Pancreas (tissue), 10 donors: ENCODE measurements at places on chromosomes 7 and 10.
A peak's percentile ranks its signal among the peaks of the same experiment; 100 is the strongest.

GRCh38 chr7:95527033-95527775, 41.5 kb downstream of the ASB4 start:
- peak; percentile 55 for DNase-seq

DNA sequence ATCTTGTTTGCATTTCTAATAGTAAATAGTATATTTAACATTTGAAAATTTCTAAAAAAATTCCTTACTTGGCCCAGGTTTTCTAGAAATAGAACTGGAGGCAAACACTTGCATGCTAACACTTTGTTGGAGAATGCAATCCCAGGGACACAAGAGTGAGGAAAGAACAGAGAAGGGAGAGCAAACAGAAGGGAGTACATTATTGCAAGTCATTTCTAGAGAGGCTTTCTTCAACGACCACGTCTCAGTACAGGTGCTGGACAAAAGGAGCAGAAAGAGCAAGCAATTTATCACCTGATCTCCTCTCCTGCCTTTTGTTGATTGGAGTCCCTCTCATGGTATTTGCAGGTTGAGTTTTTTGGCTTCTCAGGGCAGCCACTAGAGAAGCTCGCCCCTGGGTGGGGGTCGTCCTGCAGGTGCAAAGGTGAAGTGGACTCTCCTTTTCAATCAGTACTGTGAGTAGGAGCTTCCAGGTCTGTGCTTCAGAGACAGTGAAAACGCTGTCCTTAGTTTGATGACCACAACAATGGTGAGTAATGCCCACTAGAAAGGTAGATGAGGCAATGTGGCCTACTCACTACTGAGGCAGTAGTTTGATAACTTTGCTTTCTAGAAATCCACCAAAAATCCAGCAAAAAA, 5.2 kb downstream of the CPED1 start:
- no peak for DNase-seq

DNA sequence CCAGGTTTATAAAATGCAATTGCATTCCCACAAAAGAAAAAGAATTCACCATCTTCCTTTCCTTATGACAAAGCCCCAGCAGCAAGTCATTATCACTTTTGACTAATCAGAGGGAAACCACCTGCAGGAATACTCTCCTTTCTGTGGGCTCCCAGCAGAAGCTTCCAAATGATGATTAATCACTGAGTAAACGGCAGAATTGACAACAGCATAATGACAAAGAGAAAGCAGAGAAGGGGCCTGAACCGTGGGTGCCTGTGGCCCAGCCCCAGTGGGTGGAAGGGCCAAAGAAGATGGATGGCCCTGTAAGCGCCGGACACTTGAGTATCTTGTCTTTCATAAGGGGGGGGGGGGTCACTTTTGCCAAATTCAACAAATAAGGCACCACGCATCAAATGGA, 152.4 kb upstream of the NRBF2 start:
- no peak for DNase-seq

- no peak for DNase-seq
Measured at GRCh38 chr10:60140651-60141632, 234.6 kb upstream of the CCDC6 start.

- no peak for DNase-seq
Measured at GRCh38 chr10:7285522-7286322, 125.1 kb downstream of the SFMBT2 start.

DNA sequence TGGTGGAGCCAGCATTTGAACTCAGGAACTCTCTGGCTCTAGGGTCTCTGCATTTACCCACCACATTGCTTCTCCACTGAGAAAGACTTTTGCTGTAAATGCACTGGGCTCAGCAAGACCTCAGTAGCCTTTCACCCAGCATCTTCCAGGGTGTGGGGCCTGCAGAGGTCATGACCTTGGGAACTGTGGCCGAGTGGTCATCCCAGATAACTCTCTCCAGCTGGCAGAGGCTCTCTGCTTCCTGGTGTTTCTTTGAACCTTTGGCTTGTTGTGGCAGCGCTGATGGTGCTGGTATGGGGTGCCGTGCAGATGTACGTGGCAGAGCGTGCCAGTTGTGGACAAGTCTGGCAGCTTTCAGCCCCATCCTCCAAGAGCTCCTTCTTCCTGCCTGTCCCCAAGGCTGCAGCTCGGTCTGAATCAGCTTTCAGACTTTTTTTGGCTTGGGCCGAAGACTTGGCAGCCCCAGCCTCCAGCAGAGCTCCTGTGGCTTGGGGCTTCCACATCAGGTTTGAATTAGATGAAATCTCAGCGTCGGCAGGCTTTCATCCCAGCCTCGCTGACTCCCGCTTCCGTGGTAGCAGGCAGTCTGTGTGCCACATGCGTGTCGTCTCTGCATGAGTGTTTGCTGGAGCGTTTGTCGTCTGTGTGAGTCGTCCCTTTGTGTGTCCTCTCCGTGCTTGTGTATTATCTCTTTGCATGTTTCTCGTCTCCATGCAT, 21.5 kb downstream of the ADAMTS14 start:
- DNase-seq, result no peak

GRCh38 chr10:82438277-82438676, 563.3 kb downstream of the NRG3 start:
- DNase-seq, result no peak

DNA sequence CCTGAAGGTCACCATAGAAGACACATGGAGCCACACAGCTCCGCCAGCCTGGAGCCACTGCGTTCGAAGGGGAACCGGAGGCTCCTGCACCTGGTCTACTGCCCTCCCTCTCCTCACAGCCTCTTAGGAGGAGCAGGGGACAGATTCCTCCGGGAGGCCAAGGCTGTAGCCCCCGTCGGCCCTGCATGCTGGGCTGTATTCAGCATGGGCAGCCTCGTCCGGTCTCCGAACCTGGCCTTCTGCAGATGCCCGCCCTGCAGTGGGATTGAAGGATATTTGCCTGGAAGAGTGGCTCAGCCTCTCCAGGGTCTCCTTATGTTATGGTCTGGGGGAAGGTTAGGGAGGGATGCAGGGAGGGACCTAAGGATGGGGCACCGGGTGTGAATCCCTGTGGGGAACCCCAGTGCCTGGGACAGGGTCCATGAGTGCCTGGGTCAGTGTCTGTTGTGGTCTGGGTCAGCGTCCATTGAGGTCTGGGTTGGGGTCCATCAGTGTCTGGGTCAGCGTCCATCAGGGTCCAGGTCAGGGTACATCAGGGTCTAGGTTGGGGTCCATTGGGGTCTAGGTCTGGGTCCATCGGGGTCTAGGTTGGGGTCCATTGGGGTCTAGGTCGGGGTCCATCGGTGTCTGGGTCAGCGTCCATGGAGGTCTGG, 13.0 kb upstream of the SCART1 start:
- DNase-seq, result peak; percentile 0

DNA sequence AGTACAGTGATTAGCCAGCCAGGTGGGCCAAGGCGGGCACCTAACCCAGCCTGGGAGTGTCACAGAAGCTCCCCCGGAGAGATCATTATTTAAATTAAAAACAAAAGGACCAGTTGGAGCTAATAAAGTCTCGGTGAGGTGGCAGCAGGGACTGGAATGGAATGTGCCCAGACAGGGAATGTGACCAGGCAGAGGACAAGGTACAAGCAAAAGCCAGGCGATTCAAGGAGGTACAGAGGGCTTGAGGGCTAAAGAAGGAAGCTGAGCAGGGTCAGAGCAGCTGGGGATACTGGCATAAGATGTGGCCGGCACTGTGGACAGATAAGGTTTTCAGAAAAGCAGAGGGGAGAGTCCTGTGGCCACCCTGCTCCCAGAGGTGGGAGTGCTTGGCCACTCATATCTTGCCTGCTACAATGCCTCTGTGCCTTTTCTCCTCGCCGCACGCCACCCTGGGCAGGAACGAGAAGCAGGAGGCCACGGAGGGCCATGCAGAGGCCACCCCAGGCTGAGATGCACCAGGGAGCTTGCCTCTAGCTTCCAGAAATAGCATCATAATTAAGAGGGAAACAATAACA, 13.2 kb downstream of the TMEM273 start:
- no peak for DNase-seq

GRCh38 chr7:85627791-85628586, 441.1 kb upstream of the SEMA3D start:
- no peak for DNase-seq

DNA sequence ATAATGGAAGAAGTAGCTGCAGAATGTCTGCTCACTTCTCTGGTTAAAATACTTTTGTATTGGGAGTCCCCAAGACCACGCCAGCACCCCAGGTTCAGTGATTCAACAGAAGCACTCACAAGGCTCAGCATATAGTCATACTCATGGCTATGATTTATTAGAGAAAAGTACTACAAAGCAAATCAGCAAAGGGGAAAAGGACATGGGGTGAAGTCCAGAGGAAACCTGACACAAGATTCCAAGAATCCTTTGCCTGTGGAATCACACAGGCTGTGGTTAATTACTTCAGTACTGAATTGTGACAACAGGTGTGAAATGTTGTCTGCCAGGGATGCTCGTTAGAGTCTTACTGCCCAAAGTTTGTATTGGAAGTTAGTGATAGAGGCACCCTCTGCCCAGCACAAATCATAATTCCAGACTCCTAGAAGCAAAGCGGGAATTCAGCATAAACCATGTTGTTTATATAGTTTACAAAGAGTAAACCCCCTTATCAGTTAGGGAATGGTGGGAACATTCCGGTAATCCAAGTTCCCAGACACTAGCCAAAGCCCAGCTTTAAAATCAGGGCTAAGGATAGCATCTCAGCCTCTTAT, 79.4 kb downstream of the HYCC1 start:
- no peak for DNase-seq

DNA sequence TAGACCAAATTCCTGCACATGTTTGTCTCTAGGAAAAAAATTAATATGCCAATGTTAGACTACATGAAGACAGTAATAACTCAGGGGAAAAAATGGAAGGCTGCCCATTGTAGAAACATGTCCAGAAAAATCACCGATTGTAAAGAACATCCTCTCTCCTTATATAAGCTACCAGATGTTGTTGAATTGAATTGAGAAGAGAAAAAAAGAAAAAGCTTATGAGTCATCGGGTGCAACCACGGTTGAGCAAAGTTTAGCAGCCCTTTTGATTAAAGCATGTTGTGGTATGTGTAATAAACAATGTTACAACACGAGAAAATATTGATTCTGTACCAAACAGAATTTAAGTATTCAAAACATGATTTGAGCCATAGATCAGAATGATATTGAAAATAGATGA, 102.3 kb upstream of the ARHGAP21 start:
- DNase-seq, result no peak

- no peak for DNase-seq
Measured at GRCh38 chr10:62885684-62886461, 69.7 kb upstream of the EGR2 start.

DNA sequence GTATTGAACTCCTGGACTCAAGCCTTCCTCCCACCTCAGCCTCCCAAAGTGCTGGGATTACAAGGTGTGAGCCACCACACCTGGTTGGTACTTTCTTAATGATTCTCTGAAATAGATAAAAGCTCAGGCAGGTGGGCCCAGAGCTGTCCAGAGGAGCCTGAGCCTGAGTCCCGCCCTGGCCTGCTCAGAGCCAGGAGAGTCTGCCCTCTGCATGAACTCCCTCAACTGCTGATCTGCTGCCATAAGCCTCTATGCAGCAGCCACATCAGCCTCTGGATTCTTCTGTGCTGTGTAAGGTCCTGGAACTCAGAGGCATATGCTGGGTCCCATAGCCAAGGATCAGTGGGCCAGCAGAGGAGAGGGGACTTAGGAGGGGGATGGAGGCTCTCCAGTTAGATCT, 23.1 kb upstream of the DDIT4 start:
- peak; percentile 33 for DNase-seq

GRCh38 chr7:38323156-38323555, 49.7 kb upstream of the TARP start:
- DNase-seq, result no peak

DNA sequence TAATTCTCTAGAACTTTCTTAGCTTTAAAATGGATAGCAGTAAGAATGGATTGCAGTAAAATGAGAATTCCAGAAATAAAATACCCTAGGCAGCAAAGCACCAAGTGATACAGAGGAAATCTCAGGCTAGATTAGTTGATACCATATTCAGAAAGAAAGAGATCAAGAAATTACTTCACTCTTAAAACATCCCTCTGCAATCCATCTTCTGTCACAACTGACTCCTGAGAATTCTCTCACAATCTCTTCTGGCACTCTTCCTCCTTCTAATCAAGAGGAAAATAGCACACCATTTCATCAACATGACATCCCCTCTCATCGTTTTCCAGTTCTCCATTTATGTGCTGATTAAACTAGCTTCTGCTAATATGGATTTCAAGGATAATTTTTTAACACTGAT, 42.2 kb upstream of the LAMB1 start:
- no peak for DNase-seq

DNA sequence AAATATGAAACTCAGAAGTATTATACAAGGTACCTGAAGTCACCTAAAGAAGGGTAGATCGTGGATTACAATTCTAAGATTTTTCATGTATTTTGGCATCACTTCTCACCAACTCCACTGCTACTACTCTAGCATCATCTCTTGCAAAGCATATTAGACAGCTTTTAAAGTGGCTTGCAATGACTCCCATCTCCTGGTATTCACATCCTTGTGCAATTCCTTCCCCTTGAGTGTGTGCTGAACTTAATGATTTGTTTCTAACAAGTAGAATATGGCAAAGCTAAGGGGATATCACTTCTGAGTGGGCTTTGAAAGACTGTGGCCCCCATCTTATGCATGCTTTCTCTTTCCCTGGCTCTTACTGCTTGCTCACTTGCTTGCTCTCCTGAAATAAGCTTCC, 280.2 kb downstream of the SNX13 start:
- DNase-seq, result no peak

DNA sequence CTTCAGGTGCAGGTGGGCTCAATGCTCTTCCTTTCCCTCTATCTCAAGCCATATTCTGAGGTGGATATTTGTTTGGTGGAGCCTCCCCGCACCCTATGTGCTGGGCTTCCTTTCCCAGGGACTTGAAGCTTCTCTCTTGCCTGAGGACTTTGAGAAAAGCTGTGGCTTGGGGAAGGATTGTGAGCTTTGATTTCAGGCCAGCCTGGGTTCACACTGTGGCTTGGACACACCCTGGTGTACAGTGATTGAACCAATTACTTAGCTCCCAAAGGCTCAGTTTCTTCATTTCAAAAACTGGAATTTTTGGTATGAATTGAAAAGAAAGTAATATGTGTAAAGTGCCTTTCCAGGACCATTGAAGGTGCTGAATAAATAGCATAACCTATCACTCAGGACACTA, 224.5 kb upstream of the GLI3 start:
- no peak for DNase-seq

- no peak for DNase-seq
Measured at GRCh38 chr7:1314908-1315450, 82.3 kb downstream of the UNCX start.

DNA sequence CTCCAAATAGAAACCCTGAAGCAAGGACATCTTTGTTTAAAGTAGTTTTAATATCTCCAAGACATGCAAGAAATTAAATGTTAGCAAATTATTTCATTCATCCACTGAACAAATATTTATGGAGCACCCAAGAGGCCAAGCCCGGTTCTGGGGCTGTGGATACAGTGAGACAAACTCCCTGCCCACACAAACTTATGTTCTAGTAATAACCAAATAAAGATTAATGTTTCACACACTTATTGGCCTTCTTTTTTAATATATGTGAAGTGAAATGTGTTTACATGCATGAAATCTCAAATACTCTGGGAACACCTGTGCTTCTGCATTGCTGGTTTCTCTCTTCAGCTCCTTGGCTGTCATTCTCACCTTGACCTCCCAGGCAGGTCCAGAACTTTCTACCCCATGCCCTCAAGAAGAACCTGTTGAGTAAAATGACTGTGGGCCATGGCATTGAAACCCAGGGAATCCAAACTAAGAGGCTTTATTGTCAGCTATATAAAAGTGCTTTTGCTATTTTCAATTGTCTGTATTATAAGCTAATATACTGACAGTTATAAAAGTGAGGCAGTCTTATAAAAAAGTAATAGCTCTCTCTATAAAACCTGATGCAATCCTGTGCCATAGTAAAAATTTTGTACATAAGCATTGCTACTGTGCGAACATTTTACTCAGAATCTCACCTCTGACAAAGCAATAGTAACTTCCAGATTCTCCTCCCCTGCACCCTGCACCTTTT, 43.7 kb downstream of the SVIL start:
- no peak for DNase-seq
